Glutamatergic neuron (in vitro differentiated cells): ENCODE measurements at places on chromosomes 11 and 22.

DNA sequence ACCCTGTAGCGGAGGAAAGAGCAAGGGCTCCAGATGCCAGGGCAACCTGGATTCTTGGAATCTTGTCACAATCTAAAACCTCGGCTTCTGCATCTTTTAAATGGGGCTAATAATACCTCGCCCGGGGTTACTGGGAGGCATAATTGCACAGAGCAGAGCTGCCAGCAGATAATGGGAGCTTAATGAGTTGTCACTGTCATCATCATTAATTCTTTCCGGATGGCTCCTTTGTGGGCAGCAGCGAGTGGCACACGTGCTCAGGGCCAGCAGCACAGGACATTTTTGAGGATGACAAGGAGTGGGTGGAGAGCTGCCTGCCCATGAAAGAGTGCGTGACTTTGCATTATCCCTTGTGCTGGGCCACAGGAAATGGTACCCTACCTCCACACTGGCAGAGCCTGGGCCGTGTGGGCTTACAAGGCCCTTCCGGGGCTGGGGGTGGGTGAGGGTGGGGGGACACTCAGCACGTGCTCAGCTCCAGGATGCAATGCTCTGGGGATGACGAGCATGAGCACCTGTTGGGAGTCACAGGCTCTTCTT, 5.7 kb downstream of the PDGFB start:
- peaks cover 12% of the 10 kb centered on the region for H3K27me3 ChIP-seq
- H3K4me1 ChIP-seq, result peaks cover 11% of the 10 kb centered on the region
- H3K27ac ChIP-seq, result no peak overlapping the region

- no peak for DNase-seq
- H3K27ac ChIP-seq, result peak overlapping the region; percentile 93
- no peaks in the 10 kb centered on the region for H3K36me3 ChIP-seq
- H3K4me3 ChIP-seq, result no peak overlapping the region
- H3K27me3 ChIP-seq, result peaks cover 7% of the 10 kb centered on the region
- H3K4me1 ChIP-seq, result peaks cover 52% of the 10 kb centered on the region
These were observed 68.3 kb downstream of the CTTN start for GRCh38 chr11:70466596-70466995.

DNA sequence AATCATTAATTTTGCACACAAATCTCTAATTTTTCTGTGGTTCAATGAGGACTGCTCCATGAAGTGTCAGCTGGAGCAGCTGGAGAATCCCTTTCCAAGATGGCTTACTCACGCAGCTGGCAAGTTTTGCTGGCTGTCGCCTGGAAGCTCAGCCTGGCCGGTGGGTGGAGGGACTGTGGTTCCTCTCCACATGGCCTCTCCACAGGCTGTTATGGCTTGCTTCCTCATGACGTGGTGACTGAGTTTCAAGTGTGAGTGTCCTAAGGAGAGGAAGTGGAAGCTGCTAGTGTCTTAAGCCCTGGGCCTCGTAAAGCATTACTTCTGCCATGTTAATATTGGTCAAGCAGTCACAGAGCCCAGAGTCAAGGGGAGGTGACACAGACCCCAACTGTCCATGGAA, 14.0 kb upstream of the NRIP3 start:
- H3K27ac ChIP-seq, result no peak overlapping the region
- peaks cover 2% of the 10 kb centered on the region for H3K27me3 ChIP-seq
- no peak for DNase-seq
- H3K4me3 ChIP-seq, result no peak overlapping the region
- H3K4me1 ChIP-seq, result peaks cover 3% of the 10 kb centered on the region
- H3K36me3 ChIP-seq, result no peaks in the 10 kb centered on the region

DNA sequence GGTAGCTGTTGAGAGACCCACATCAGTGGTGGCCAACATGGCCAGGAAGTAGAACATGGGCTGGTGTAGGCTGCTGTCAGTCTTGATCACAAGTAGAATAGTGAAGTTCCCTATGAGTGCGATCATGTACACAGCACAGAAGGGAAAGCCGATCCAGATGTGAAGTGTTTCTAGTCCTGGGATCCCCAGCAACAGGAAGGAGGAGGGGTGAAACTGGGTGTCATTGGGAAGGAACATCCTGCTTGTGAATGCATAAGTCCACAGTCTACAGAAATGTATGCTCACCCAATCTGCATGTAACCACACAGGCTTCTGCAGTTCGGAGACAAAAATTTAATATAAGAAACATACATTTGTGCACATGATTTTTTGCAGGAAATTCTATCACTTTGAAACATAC, at the start of gene OR52E2:
Gene OR52E2 (minus strand): TSS at position 237 of the 400 bp plus-strand sequence. CDS start 0 bp downstream, at position 237.
- DNase-seq, result no peak
- H3K4me1 ChIP-seq, result no peaks in the 10 kb centered on the region
- H3K27me3 ChIP-seq, result no peaks in the 10 kb centered on the region

- DNase-seq, result no peak
- no peak overlapping the region for H3K4me3 ChIP-seq
- no peak overlapping the region for H3K27ac ChIP-seq
- H3K27me3 ChIP-seq, result no peaks in the 10 kb centered on the region
These were observed 123.9 kb upstream of the NCAM1 start for GRCh38 chr11:112837162-112837826.

DNA sequence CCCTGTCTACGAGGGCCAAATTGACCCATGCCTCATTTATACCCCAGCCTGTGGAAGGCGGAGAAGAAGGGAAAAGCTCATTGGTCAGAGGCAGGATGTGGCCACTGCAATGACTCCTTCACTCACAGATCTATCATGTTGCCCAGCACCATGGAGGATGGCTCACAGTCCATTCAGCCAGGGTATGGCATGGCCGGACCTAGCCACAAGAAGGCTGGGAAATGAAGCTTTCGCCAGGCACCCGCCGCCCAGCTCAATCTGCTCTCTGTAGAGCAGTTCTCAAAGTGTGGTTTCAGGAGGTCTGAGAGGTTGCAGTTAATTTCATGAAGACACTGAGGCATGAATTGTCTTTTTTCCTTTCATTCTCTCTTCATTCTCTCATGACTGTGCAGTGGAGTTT, 40.6 kb upstream of the LINC01488 start:
- H3K4me1 ChIP-seq, result peaks cover 19% of the 10 kb centered on the region
- DNase-seq, result no peak
- no peak overlapping the region for H3K27ac ChIP-seq

GRCh38 chr22:25193548-25193947, 6.1 kb upstream of the CRYBB3 start:
- no peaks in the 10 kb centered on the region for H3K4me1 ChIP-seq
- DNase-seq, result no peak
- peaks cover 3% of the 10 kb centered on the region for H3K36me3 ChIP-seq
- no peak overlapping the region for H3K4me3 ChIP-seq
- H3K27ac ChIP-seq, result no peak overlapping the region
- H3K27me3 ChIP-seq, result no peaks in the 10 kb centered on the region

DNA sequence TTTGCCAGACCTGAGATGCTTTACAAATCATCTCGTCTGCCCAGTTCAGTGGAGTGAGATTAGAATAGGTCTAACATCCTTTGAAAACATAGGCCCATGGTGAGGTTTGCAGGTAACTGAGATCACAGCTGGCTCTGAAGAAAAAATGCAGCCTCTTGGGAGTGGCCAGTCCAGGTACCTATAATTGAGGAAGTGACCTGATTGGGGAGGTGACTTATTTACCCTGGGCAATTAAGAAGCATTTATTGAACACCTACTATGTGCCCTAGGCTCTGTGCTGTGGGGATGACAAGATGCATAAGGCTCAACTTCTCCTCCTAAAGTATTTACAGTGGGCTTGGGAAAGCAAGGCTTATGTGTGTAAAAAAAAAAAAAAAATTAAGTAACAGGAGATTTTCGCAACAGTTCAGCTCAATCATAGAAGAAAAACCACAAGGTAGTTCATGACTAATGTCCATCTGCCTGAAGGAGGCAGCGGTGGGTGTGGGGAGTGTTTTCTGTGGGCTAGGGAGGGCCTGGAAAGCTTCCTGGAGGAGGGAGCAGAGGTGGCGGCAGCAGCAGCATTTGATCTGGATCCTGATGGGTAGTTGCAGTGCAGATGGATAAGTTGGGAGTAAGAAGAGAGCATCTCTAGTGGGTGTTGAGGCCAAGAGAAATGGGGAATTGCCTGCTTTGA, 16.1 kb downstream of the MICAL2 start:
- H3K4me1 ChIP-seq, result peaks cover 15% of the 10 kb centered on the region
- H3K27me3 ChIP-seq, result peaks cover 11% of the 10 kb centered on the region
- H3K27ac ChIP-seq, result no peak overlapping the region
- H3K36me3 ChIP-seq, result peaks cover 4% of the 10 kb centered on the region

DNA sequence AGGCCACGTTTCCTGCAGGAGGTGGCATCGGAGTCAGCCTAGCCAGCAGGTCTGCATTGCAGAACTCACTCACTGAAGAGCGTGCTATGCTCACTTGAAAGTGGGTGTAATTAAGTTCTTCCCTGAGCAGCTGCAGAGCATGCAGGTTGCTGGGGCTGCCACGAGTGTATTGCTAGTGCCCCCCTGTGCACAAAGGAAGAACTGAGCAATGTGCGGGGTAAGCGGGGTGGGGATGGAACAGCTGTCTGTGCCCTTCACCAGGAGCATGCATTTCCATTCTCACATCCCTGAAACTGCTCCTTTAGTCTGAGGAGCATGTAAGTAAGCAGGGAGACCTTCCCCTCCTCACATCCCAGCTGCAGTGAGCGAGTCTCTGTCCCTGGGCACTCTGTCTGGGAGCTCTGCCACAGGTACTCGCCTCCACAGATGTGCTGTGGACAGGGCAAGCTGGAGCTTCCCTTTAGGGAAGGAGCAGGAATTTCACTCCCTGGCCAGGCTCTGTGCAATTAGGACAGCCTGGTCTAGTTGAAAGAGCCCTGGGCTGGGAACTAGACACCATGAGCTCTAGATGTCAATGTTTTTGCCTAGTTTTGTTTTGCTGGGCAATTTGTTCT, 1031.8 kb downstream of the NTM start:
- H3K36me3 ChIP-seq, result no peaks in the 10 kb centered on the region
- H3K27ac ChIP-seq, result no peak overlapping the region
- peaks cover 2% of the 10 kb centered on the region for H3K27me3 ChIP-seq

- no peak for DNase-seq
- H3K4me3 ChIP-seq, result peak overlapping the region; percentile 55
- H3K27ac ChIP-seq, result no peak overlapping the region
- peaks cover 4% of the 10 kb centered on the region for H3K36me3 ChIP-seq
- peaks cover 6% of the 10 kb centered on the region for H3K4me1 ChIP-seq
These were observed 939 bp downstream of the ALX4 start for GRCh38 chr11:44308923-44309477.

- peaks cover 8% of the 10 kb centered on the region for H3K4me1 ChIP-seq
- H3K4me3 ChIP-seq, result no peak overlapping the region
- H3K27me3 ChIP-seq, result peaks cover 4% of the 10 kb centered on the region
- peaks cover 4% of the 10 kb centered on the region for H3K36me3 ChIP-seq
These were observed 5.5 kb downstream of the ZC3H12C start for GRCh38 chr11:110098645-110099044.

DNA sequence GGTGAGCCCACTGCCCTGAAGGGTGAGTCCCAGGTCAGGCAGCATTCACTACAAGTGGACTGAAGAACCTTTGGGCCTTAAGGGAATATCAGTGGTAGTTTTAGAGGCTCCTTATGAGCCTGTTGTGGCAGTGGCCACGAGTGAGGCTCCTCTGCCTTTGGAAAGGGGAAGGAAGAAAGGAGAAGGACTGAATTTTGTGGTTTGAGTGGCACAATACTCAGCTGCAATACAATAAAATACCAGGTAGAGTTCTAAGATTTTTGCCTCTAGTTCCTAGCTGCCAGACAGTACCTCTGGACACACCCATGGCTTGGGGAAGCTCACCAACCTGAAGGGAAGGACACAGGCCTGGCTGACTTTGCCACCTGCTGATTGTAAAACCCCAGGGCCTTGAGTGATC, 260.9 kb downstream of the DYNC2H1 start:
- H3K27ac ChIP-seq, result no peak overlapping the region
- no peaks in the 10 kb centered on the region for H3K4me1 ChIP-seq
- H3K4me3 ChIP-seq, result no peak overlapping the region
- H3K27me3 ChIP-seq, result peaks cover 2% of the 10 kb centered on the region
- peaks cover 10% of the 10 kb centered on the region for H3K36me3 ChIP-seq

- no peaks in the 10 kb centered on the region for H3K27me3 ChIP-seq
- peaks cover 9% of the 10 kb centered on the region for H3K4me1 ChIP-seq
- no peak for DNase-seq
- H3K36me3 ChIP-seq, result no peaks in the 10 kb centered on the region
- H3K4me3 ChIP-seq, result no peak overlapping the region
These were observed 38.8 kb downstream of the FLI1 start for GRCh38 chr11:128732471-128733277.

GRCh38 chr11:128775468-128775867, 81.6 kb downstream of the FLI1 start:
- peaks cover 2% of the 10 kb centered on the region for H3K27me3 ChIP-seq
- no peak for DNase-seq
- no peak overlapping the region for H3K4me3 ChIP-seq

GRCh38 chr11:111604392-111605009, 2.3 kb downstream of the SIK2 start:
- H3K27ac ChIP-seq, result no peak overlapping the region
- peaks cover 8% of the 10 kb centered on the region for H3K27me3 ChIP-seq
- H3K4me1 ChIP-seq, result peaks cover 12% of the 10 kb centered on the region
- peak overlapping the region; percentile 57 for H3K4me3 ChIP-seq
- H3K36me3 ChIP-seq, result peaks cover 4% of the 10 kb centered on the region

GRCh38 chr11:113521737-113522517, 46.7 kb upstream of the DRD2 start:
- no peak overlapping the region for H3K4me3 ChIP-seq
- H3K4me1 ChIP-seq, result no peaks in the 10 kb centered on the region
- DNase-seq, result no peak
- H3K27me3 ChIP-seq, result no peaks in the 10 kb centered on the region
- peaks cover 8% of the 10 kb centered on the region for H3K36me3 ChIP-seq
- H3K27ac ChIP-seq, result no peak overlapping the region

- no peaks in the 10 kb centered on the region for H3K27me3 ChIP-seq
- H3K27ac ChIP-seq, result no peak overlapping the region
- no peak for DNase-seq
- H3K4me3 ChIP-seq, result no peak overlapping the region
- H3K36me3 ChIP-seq, result peaks cover 8% of the 10 kb centered on the region
- no peaks in the 10 kb centered on the region for H3K4me1 ChIP-seq
These were observed 63.3 kb upstream of the RTL6 start for GRCh38 chr22:44561139-44561840.

GRCh38 chr11:535210-535518, 212 bp downstream of the HRAS start:
- H3K4me3 ChIP-seq, result no peak overlapping the region
- DNase-seq, result no peak
- H3K27ac ChIP-seq, result no peak overlapping the region

DNA sequence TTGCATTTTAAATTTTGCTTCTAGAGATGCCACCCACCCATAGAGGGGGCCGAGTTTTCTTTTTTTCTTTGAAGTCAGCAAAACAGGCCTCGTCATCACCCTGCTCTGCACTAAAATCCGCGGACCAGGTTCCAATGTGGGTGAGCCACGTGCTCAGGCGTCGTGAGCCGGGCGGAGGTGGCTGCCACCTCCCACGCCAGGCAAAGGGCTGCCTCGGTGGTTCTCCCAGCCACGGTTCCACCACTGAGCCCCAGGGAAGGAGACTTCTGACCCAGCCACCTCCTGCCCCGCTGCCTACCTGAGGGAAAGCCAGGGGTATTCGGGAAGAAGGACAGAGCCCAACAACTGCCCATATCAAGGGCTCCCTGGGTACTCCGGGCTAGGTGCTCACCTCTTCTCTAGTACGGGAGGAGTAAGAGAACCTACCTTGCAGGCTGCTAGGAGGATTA, 45.3 kb downstream of the MN1 start:
- no peak for DNase-seq
- H3K4me1 ChIP-seq, result no peaks in the 10 kb centered on the region
- H3K27ac ChIP-seq, result no peak overlapping the region
- no peaks in the 10 kb centered on the region for H3K36me3 ChIP-seq
